Right lobe of liver (tissue), 6 donors: ENCODE measurements at places on chromosomes 6 and 20.

- DNase-seq: no peak
These were observed 513.4 kb upstream of the SLC35B3 start for GRCh38 chr6:8948733-8949132.

- no peak for DNase-seq
These were observed 97.2 kb upstream of the TNFAIP3 start for GRCh38 chr6:137769797-137770362.

DNA sequence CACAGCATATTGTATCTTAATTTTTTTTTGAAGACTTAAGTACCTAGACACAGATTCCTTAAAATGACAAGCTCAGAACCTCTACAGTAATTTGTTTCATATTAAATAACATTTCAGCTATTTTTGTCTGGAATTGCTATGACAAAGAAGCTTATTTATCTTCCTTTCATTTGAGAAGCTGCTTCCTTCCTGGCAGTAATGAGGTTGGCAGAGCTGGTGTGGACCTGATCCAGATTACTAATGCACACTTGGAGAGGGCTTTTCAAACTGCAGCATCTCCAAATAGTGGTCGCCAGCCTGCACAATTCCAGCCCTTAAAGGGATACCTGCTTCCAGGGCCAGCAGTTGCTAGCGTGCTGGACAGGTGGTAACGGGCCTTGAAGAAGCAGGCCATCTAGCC, 12.1 kb downstream of the PTCHD4 start:
- DNase-seq: no peak

GRCh38 chr20:59515906-59516209, 88.5 kb upstream of the PHACTR3 start:
- DNase-seq: no peak

DNA sequence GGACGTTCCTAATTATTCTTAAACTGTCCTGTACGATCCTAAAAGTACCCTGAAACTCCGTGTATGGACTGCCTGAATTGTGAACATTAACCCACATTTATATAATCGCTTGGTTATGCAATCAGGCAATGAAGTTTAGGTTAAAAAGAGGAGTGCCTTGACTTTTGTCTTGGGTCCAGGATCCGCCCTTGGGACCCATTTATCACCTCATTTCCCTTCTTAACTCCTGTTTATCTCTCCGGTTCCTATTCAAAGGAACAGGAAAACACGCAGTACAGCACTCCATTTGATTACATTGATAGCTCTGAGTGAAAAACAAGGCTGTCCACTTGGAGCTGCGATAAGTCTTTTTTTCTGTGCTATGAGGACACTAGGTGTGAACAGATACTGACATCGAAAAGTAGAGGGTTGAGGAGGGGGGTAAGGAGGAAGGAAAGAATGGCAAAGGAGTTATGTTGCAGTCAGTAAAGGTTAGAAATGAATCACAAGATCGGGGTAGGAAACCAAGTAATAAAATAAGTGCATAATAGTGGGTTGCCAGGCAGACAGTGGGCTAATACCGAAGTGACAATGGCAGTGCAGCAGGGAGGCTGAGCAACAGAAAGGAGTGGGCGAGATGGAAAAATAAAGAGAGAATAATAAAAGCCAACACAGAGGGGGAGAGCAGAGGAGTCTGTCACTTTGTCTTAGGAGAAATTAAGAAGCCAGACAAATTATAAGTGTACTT, 15.9 kb upstream of the PCK1 start:
- DNase-seq: peak; percentile 51

DNA sequence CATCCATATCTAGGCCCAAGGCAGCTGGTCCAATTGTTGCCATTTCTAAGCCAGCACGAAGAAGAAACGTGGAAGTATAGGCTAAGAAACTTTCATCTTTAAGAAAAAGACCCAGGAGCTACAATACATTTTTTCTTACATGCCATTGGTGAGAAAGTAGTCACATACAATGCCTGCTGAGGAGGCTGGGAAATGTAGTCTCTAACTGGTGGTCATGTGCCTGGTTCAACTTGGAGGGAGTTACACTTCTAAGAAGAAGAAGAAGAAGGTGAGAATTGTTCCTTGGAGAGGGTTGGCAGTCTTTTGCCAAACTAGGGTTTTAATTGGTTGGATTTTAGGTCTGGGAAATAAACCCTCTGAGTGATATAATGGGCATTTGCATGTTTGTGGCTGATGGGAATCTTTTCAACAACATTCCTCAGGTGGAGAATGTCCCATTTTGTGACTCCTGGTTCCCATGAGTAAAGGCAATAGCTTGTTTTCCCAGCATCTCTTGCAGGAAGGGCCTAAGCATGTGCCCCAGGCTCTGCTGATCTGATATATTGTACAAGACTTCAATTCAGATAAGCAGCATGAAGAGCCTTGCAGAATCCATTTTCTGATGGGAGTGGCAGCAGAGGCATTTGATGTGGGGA, 47.0 kb upstream of the PREP start:
- no peak for DNase-seq

DNA sequence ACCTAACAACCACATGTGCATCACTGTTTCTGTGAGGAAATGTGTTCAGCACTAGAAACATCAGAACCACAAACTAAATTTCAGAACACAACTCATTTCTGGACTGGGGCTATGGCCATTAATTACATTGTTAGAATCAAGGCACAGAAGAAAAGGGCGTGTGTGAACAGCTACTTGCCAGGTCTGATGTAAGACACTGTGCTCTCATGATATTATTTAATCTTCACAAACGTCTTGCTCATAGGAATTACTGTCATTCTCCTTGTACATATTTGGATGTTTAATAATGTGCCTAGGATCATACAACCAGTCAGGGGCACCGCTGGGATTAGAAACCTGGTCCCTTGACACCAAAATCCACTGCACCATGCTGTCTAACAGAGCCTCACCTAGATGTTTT, 14.8 kb downstream of the ADGRF1 start:
- no peak for DNase-seq
